ENCODE measurements at places on chromosomes 5 and 9.

GRCh38 chr5:125981016-125981415, 442.2 kb upstream of the GRAMD2B start:
- DNase-seq: no peak

DNA sequence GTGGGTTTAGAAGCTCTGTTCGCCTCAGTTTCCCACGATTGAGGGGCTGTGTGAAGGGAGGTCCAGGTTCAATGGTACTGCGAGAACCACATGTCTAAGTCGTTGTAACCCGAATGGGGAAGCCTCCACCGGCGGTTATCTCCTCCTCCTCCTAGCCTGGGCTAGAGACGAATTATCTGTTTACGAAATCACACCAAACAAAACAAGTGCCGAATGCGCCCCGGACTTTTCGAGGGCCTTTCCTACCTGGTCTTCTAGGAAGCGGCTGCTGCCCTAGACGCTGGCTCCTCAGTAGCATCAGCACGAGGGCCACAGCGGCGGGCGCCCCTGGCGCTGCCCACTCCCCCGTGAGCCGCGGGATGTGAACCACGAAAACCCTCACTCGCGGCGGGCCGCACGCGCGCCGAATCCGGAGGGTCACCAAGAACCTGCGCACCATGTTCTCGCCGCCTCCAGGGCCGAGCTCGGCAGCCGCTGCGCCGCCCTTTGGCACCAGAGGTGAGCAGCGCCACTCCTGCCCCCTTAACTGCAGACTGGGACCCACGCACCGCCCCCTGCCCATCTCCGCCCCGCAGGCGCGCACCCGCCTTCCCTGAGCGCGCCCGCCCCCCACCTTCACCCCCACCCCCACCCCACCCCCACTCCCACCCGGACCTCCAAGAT, at the start of gene CDKN2A:
Gene CDKN2A (minus strand): TSS at position 500 of the 663 bp plus-strand sequence.
- peak; percentile 59 for DNase-seq

GRCh38 chr5:2357309-2357708, 394.2 kb downstream of the IRX2 start:
- DNase-seq: no peak

DNA sequence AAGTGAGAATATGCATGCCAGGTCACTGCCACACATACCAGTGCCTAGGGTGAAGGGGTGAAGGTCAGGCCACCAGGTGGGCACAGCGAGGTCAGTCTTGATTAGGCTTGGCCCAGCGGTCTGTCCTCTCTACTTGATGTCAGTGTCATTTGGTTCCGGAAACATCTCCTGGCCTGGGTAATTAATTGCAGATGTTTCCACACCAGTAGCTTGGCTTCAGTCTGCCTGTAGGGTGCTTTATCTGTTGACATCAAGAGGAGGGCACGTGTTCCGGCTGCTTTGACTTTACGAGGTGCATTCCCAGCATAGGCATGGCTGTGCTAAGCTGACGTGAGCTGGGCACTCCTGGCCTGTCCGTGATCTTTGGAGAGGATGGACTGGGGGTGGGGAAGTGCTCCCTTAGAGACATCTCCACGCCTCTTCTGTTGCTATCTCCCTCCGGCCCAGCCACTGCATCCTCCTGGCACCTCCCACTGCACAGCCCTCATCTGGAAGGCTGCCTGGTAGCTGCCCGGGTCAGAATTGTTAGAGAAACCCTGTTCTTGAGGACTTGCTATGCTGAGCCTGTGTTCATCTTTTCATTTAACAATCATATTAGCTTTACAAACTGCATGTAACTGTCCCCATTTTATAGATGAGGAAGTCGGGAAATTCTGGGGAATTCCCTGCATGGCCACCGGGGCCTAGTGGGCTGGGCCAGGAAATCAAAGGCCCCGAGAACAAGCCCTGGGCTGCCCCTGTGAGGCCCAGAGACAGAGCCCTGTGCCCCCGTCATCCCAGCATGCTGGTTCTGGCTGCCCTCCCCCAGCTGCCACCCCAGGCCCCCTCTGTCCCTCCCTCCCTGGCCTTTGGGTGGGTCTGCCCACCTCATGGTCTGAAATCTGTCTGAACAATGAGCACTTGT, 29.1 kb downstream of the JADE2 start:
- DNase-seq: no peak

DNA sequence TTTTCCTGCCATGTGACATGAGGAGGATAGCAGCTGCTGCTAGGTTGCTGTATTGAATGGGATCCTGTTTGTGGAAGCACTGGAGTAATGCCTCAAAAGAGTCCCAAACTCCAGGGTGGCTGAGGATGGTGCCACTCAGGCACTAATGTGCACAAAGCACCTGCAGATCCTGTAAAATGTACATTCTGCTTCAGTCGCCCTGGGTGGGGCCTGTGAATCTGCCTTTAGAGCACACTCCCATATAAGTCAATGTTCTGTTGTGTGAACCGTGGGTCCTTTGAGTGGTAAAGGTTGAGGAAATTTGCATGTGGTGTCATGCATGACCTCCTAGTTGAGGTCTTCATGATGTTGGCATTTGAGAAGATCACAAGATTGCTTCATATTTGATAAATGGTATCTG, 31.6 kb upstream of the ANKRD18A start:
- no peak for DNase-seq

DNA sequence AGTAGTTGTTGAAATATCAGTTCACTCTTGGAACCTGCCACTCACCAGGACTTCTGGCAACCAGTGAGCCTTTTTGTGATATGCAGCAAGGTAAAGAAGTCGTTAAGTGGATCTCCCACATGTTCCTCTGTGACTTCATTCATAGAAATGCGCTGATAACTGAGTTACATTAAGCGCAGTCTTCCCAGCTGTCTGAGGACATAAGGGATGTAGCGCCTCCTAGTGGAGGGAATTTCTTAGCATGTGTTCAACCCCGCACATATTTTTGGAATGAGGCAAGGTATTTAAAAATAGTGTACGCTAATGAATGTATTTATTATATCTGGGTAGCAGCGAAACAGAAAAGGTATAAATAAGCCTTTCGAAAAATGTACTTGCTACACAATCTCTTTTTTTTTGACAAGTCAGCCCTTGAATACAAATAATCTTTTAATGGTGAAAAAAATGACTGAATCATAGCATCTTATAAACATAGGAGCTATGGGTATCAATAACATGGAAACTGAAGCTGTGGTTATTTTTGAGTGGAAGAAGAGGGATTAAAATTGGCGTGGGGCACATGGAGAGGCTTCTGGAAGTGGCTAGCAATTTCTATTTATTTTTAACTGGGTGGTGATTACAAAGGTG, 38.0 kb downstream of the PALM2AKAP2 start:
- DNase-seq: peak; percentile 79

DNA sequence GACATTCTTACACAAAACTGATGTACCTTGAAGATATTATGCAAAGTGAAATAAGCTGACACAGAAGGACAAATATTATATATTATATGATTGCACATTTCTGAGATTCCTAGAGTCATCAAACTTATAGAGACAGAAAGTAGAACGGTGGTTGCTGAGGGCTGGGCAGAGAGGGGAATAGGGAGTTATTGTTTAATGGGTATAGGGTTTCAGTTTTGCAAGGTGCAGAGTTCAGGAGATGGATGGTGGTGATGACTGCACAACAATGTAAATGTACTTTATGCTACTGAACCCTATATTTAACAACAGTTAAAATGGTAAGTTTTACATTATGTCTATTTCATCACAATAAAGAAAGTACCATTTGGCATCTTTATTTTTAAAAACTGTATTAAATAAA, 315.8 kb upstream of the POU5F2 start:
- no peak for DNase-seq

DNA sequence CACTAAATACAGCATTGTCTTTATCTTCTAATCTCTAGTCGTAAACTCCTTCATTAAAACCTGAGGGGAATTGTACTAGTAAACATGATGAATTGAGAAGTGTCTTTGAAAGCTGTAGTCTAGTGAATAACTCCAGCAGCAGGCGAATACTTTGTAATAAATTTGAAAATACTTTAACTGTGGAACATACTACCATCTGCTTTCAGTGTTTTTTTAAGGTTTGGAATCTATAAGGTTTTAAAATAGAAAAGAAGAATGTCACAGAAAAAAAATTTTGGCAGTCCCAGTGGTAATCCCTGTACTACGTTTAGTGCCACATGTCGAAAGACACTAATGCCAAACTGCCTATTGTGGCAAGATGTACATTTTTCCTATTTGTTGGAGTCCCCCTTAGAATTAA, 379.0 kb upstream of the NUDT12 start:
- no peak for DNase-seq

GRCh38 chr9:91978740-91979414, 28.8 kb upstream of the ROR2 start:
- peak; percentile 29 for DNase-seq

DNA sequence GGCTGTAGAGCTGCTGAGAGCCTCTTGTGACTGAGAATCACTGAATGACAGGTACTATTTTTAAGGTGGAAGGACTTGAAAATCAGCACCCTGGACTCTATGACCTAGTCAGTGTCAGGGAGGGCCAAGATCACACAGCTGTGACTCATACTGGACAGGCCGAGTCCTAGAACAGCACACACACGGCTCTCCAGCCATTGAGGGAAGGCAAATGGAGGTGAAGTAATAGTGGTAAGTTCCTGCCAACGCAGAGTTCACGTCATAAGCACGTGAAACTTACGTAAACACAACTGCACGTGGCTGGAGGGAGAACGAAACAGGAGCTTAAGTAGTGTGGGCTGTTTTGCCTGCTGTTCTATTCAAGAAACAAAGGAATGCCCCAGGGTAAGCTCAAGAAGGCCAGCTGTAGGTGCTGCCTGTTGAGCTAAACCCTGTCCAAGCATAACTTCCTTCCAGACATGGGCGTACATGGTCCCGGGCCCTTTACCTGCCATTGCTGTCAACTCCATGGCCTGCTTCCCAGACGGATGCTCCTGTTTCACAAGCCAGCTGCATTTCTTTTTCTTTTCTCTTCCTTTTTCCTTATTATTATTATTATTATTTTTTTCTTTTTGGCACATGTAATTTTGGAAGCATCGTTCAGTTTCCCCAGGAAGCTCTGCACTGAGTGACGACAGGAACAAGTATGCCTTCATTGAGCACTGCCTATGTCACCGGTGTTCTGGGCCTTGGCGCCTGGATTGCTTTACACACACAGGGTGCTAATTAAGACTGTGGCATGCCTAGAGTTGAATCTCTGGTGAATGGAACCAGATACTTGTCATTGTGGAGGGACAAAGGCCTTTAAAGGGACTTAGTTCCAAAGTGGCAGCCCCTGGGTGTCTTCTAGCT, 10.2 kb upstream of the LCP2 start:
- DNase-seq: no peak

- DNase-seq: no peak
Observed at GRCh38 chr9:74322661-74323314, 174.3 kb upstream of the RORB start.

- no peak for DNase-seq
Observed at GRCh38 chr5:129361441-129362025, 98.6 kb upstream of the ADAMTS19 start.

DNA sequence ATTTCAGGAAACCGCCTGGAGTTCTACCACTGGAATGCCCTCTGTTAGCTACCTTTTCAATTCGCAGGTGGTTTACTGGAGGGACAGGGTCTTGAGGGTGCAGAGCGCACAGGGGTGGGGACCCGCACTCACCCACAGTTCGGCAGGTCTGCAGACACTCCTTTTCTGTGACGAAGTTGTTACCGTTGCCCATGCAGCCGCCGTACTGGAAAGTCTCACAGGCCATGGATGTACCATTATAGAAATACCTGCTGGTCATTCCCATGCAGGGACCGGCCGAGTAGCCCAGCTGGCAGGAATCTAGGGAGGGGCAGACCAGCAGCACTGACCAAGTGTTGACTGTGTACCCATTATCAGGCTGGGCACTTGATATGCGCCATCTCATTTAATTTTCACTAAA, 16.8 kb downstream of the AMBP start:
- no peak for DNase-seq

DNA sequence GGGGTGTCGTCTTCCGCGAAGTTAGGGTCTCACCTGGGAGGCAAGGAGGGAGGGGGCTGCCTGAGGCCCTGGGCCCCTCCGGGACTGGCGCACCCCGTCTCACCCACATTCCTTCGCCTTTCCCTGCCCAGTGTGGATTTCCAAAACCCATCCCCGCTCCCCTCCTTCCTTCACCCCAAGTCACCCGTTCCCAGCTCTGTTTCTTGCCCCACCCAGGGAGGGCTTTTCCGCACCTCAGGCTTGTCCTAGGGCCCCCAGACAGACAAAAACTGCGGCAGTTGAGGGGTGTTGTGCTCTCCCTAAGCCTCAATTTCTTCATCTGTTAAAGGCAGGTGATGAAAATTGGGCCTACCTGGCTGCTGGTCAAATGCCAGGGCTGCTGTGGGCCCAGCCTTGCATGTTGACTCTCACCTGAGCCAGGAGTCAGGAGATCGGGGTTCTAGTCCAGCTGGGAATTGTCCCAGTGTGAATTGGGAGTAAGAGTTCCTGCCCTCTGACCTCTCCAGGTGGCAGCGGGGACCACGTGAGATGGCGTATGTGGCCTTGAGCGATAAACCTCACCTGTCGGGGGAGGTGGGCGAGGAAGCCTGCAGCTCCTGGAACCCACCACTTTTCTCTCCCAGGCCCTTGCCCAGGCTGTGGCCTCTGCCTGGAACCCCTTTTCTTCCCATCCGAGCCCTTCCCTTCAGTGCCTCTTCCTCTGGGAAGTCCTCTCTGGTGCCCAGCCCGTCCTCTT, 143.4 kb upstream of the IER5L start:
- no peak for DNase-seq

- no peak for DNase-seq
Observed at GRCh38 chr5:40037713-40038112, 612.9 kb upstream of the DAB2 start.

DNA sequence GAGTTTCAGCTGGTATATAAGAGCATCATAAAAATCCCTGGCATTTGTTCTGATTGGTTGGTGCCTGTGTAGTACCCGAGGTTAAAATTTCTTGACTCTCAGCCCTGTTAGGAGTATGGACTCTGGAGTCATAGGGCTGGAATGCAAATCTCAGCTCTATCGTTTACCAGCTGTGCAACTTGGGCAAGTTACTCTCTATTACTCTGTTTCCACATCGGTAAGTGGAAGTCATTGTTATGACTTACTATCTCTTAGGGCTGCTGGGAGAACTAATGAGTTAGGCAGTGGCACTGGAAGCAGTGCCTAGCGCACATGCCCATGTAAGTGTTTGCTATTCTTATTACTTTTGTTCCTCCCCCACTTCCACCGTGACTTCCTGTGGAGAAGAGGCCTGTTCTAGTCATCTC, 141.6 kb downstream of the BOD1 start:
- DNase-seq: no peak

- no peak for DNase-seq
Observed at GRCh38 chr5:132739232-132739631, 1.9 kb upstream of the KIF3A start.

DNA sequence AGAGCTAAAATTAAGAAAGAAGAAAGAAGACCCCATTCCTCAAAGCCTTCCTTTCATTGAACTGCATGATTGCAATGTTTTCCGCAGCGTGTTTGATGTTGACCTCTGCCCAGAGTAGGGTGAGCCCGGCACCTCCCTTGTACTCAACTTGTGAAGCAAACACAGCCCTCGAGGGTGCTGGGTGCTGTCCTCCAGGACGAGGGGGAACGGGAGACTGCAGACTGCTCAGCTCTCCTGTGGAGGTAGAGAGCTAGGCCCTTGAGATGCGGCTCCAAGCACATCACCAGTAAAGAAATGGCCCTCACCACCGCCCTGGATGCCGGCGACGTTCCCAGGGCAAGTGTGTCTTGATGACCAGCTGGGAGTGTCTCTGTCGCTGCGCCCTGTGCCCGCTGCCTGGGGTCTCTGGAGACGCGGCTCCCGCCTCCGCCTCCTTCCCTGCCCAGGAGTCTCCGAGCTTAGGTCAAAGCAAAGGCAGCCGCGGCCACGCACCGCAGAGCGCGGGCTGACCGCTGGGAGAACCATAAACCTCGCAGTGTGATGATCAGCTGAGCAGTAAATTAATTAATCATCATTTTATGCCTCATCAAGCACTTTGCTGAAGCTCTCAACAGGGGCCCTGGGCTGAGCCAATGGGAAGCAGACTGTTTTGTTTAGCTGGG, 108.7 kb downstream of the IRX2 start:
- DNase-seq: peak; percentile 81

Data from nephron progenitor cell (in vitro differentiated cells).